Caudate nucleus (tissue), 63 donors: ENCODE measurements at places on chromosomes 6 and 20.

DNA sequence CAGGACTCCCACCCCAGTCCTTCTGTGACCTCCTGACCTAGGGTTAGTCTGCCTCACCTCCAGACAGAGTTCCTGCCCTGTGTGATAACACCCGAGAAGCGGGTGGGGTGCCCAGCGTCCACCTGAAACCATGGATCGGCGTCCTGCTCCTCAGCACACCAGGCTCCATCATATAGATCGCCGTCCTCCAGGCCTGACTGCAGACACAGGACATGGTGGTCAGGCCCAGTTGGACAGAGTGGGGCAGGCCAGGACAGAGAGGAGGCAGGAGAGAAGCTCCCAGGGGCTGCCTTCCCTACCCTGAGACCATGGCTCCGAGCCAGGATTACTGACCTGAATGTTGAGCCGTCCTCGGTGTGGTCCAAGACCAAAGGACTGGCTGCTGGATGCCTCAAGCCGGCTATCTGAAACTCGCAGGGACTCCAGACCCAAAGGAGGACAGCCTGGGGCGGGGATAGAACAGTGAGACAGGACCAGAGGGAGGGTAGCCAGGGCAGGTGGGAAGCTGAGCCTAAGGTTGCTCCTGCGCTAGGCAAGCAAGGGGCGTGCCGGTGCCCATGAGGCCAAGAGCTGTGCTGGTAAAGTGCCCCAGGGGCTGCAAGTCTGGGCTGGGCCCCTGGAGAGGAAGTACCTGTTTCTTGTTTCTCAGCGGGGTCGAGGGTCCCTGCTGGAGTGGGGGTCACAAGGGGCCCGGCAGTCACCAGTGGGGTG, 2.2 kb downstream of the CPXM1 start:
- DNase-seq, result no peak

GRCh38 chr6:150200428-150201100, 57.7 kb downstream of the PPP1R14C start:
- no peak for DNase-seq

DNA sequence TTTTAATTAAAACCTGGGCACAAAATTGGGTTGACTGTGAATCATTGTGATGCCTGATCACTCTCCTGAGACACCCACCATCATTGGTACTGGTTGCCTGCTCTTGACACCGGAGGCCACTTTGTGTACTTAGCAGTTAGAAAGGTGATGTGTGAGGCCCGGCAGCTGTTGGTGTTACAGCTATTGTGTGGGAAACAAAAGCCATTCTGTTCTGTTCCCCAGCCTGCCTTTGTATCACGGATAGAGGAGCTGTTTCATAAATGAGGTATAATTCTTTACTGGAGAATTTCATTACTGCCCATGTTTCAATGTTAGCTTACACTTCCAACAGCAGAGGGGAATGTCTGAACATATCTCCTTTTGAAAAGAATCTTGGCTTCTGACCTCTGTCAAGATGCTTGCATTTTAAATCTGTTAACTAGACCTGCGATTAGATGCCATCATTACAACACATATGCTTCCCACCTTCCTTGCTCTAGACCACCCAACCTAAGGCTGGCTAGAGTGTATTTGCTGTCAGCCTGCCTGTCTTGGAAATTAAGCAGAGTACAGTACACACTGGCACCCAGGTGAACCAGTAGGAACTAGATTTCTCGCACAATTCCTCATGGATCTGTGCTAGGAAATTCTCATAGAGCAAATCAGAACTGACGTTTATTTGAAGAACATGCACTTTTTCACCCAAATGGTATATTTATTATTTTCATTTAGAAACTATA, 142.4 kb upstream of the INSM1 start:
- no peak for DNase-seq

DNA sequence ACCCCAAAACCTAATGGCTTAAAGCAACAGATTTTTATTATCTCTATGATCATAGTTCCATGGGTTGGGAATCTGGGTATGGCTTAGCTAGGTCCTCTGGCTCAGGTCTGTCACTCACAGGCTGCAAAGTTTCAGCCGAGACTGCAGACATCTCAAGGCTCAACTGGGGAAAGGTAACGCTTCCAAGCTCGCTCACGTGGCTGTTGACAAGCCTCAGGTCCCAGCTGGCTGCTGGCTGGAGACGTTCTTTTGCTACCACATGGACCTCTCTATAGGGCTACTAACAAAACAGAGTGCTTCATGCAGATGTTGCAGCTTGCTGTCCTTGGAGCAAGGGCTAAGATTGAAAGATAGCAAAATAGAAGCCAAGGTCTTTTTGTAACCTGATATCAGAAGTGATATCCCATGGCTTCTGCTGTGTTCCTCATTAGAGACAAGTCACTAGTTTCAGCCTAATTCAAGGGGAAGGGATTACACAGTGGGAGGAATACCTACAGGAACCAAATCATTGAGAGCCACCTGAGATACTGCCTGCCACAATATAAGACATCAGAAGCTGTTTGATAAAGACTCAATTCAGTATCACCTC, 6.6 kb downstream of the HTR1E start:
- no peak for DNase-seq

GRCh38 chr6:127786109-127786508, 114.7 kb downstream of the THEMIS start:
- no peak for DNase-seq

DNA sequence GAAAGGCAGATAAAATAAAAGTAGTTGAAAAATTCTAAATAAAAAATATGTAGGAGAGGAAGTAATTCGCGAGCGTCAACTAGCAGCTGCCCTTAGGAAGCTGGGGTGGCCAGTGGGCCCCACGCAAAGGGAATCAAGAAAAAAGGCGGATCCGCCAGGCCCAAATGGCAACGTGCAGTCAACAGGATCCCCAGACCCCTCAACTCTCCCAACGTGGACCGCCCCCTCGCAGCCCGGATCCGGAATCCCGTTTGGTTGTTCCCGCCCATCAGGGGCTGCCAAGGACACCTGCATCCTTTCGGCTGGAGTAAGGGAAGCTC, 296 bp downstream of the DZANK1 start:
- no peak for DNase-seq

DNA sequence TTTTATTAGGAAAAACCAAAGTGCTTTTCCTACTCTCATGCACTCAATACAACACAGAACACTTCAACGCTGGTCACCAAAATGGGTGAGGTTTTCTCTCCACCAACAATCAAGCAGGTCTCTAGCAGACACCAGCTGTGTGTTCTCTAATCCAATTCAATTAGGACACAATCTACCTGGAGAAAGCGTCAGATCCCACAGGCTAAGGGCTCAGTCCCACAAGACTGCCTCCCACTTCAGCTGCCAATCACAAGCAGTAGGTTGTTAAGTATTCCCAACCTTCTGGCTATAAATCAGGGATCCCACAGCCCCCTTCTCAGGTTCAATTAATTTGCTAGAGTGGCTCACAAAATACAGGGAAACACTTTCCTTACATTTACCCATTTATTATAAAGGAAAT, 47.7 kb downstream of the STMND1 start:
- DNase-seq, result no peak

- no peak for DNase-seq
These were observed 191.4 kb downstream of the SCP2D1 start for GRCh38 chr20:19004975-19005374.

GRCh38 chr6:113103634-113104361, 753.3 kb upstream of the MARCKS start:
- no peak for DNase-seq

- DNase-seq, result no peak
These were observed 194.0 kb upstream of the POU3F2 start for GRCh38 chr6:98640366-98640765.
